Stimulated activated CD4-positive, alpha-beta T cell treated with anti-CD3 and anti-CD28 coated beads, Interleukin-4, amount 100 ng/mL, for 1 hour (primary cell): ENCODE measurements at places on chromosomes 2 and 18.

DNA sequence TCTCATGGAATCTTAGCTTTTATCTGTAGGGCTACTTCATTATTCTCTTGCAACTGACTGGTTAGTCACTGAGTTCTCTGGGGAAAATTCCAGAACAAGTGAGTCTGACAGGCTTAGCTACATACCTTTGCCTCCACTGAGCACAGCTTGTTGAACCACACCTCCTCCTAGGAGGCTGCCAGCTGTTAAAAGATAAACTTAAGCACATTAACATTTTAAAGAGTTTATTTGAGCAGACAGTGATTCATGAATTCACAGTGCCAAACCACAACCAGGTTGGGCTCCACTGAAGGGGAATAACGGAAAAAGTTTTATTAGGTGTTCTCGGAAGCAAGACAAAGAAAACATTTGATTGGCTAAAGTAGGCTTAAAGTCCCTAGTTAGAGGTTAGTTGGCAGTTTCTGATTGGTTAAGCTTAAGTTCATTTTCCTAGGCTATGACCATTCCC, 12.5 kb upstream of the SLC38A11 start:
- DNase-seq = no peak

- DNase-seq = no peak
Observed at GRCh38 chr2:104049438-104049837, 804.5 kb upstream of the POU3F3 start.

- no peak for DNase-seq
Observed at GRCh38 chr2:215241791-215242305, 70.0 kb upstream of the ATIC start.

DNA sequence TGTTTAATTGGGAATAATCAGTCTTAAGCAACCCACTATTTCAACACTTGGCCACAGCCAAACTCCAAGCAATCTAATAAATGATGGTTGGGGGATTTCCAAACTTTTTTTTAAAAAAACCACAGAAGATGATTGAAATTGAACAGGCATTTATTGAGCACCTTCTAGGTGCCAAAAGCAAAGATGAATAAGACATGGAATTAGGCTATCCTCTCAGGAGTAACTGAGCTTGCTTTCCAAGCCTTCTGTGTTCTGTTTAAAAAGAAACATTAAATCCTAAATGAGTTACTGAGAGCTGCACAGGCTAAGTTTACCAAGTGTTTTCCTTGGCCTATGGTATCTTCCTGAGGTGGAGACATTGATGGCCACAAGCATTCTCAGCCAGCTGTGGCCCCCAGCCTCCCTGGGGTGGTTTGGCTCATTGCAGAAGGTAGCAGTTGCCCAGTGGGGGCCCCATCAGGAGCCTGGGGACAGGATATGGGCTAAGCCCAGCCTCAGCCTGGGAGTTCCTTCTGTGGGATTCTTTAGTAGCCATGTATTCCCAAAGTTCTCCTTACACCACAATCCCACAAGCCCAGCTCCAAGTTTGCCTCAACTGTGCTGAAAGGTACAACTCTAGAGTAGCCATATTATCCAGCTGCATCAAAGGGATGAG, 174.3 kb downstream of the C1D start:
- no peak for DNase-seq

DNA sequence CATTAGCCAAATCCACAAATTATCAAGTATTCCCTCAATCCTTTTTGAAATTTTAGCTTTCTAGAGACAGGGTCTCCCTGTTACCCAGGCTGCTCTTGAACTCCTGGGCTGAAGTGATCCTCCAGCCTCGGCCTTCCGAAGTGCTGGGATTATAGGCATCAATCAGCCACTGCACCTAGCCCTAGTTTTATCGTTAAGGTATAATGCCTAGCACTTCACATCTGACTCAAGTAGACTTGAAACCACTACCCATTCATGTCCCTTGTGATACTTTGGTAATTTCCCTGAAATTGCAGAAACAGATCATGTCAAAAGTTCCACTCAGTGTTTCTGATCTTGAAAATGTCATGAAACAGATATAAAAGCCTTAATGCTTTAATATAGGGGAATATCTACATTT, 26.3 kb downstream of the MEX3C start:
- no peak for DNase-seq

DNA sequence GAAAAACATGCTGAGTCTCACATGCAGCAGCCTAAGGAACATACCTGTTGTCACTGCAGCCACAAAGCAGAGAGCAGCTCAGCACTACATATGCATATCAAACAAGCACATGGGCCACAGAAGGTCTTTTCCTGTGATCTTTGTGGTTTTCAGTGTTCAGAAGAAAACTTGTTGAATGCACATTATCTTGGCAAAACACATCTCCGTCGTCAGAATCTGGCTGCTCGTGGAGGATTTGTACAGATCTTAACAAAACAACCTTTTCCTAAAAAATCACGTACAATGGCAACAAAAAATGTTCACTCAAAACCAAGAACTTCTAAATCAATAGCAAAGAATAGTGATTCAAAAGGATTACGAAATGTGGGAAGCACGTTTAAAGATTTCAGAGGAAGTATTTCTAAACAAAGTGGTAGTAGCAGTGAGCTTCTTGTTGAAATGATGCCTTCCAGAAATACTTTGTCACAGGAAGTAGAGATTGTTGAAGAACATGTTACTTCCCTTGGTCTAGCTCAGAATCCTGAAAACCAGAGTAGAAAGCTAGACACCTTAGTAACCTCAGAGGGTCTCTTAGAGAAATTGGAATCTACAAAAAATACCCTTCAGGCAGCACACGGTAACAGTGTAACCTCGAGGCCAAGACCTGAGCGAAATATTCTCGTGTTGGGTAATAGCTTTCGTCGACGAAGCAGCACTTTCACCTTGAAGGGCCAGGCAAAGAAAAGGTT, 34.1 kb downstream of the ZNF407 start:
- DNase-seq = no peak

DNA sequence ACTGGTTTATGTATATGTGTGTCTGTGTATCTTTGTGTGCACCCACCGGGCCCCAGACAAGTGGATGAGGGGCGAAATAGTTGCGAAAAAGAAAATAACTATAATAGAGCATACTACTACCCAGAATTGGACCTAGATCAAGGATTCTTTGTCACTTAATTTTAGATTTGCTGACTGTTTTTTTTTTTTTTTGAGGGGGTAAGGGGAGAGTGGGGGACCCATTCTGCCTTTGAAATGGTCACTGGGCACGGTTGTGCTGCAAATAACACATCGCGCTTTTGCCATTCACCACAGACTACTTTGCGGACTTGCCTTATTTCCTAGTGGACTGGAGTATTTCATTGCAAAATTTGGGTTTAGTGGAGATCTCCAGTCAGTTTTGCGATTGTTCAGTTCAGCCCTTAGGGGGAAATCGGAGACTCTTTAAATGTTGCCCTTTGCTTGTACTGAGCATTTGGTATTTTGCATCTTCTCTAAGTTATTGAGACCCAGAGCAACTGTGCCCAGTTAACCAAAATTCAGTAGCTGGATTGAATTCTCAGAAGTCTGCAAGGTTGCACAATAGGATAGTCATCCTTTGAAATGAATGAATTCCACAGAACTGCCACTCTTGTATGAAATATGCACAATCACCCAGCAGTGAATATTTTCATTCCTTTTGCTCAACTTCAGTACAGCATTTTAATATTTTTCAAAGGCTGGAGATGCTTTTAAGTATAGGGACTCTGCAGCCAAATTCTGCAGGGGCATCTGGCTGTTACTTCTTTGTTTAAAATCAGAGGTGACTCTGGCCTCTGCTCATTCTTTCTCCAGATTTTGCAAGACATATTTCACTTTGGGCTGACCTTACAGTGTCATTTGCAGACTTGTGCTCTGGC, 2.9 kb downstream of the TRIB2 start:
- no peak for DNase-seq

GRCh38 chr2:129913695-129914495, 65.6 kb upstream of the RAB6C start:
- no peak for DNase-seq

- no peak for DNase-seq
Observed at GRCh38 chr2:39922679-39923405, 143.8 kb upstream of the THUMPD2 start.

- no peak for DNase-seq
Observed at GRCh38 chr2:222532315-222532714, 108.0 kb downstream of the SGPP2 start.
